ENCODE measurements at places on chromosomes 4 and X.

DNA sequence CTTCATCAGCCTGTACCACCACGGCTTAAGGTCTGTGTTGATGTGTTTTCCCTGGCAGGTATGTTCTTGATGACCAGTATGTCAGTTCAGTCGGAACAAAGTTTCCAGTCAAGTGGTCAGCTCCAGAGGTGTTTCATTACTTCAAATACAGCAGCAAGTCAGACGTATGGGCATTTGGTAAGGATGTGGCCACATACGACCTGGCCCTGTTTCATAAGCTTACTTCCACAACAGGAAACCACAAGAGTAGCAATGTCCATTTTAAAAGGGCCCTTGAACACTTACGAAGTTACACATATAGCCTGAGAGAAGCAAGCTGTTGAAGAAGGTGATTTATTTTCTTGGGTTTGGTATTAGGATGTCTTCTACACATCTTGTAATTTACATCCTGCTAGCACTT lies 46.1 kb downstream of the BMX start:
- DNase-seq = no peak

GRCh38 chrX:134764202-134764785 lies 106.0 kb upstream of the PLAC1 start:
- peak; percentile 16 for DNase-seq

GRCh38 chrX:83759872-83760271 lies 101.1 kb upstream of the CYLC1 start:
- no peak for DNase-seq

DNA sequence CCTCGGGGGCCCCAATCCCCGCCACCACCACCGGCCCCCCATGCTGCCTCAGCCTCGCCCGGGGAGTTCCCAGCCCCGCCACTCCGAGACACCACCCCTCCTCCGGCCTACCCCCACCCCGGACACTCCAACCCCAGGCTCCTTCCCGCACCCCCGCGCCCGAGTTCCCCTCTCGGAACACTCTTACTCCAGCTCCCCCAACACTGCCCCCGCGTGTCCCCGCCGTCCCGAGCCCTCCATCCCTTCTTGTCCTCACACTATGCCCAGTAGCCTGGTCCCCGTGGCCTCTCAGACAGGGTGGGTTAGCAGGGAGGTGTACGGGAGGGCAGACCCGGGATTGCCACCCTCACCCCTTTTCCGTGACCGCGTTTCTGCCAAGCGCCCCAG lies 276.1 kb downstream of the BCOR start:
- DNase-seq = no peak

DNA sequence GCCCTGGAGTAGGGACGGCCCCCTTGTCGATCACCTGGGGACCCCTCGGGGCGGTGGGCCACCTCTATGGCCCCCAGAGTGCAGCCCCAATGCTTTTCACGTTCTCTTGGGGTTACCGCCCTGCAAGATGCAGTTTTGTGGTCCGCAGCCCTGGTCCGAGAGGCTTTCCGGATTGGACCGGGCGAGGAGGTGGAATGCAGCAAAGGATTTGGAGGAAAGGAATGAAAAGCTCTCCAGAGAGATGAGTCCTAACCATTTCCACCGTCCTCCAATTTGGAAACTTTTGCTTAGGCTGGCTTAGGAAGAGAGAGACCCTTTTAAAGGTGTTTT lies 601 bp downstream of the SLC25A43 start:
- no peak for DNase-seq

GRCh38 chrX:112043997-112044396 lies 38.6 kb downstream of the TRPC5 start:
- DNase-seq = no peak

- DNase-seq = no peak
Observed at GRCh38 chrX:44906041-44906440, 33.1 kb downstream of the KDM6A start.

GRCh38 chr4:21827575-21827974 lies 121.0 kb downstream of the KCNIP4 start:
- DNase-seq = no peak

DNA sequence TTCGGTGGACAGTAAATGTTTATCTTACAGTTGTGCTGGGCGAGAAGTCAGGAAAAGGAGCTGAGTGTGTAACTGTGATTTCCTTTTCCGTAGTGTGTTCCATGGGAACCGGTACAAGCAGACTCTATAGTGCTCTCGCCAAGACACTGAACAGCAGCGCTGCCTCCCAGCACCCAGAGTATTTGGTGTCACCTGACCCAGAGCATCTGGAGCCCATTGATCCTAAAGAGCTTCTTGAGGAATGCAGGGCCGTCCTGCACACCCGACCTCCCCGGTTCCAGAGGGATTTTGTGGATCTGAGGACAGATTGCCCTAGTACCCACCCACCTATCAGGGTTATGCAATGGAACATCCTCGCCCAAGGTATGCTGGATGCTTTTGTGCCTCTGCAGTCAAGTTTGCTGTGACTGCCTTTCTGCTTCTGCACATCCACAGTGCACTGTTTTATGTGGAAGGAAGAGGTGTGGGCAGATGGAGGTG lies 27.4 kb downstream of the NOCT start:
- no peak for DNase-seq

- no peak for DNase-seq
Observed at GRCh38 chrX:134998246-134998645, 7.5 kb downstream of the SMIM10 start.

DNA sequence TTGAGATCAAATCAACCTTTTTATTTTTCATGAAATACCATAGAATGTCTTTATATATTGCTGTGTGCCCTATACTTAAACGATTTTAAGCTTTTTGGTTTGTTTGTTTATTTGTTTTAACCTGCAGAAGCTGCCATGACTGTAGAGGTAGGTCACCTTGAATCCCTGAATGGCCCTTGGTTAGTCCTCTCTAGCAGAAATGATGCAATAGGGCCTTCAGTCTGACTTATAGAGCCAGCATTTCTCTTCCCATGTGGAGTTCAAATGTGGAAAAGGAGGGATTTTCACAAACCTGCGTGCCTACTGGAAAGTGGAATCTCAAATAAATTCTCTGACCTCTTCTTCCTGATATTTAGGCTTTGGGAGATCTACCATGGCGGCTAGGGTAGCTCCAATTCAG lies 327.9 kb downstream of the MAPK10 start:
- DNase-seq = no peak

Measured in naive thymus-derived CD4-positive, alpha-beta T cell (primary cell).